Breast epithelium (tissue), 4 donors: ENCODE measurements at places on chromosomes 5 and 9. TPM values are rescaled to one million over a fixed set of nuclear protein-coding genes. Genes with fewer than 3 reads are reported as not detected.
A peak's percentile ranks its signal among the peaks of the same experiment; 100 is the strongest.

DNA sequence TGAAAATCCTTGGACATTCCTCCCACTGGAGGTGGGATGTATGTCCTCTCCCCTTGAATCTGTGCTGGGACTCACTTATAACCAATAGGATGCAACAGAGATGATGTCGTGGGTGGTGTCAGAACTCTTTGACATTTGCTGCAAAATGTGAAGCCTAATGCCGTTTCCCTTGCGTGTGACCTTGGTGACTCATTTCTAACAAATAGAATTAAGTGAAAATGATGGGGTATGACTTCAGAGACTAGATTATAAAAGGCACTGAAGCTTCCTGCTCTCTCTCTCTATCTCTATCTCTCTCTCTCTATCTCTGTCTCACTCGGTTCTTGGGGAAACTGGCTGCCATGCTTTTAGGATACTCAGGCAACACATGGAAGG, 126.1 kb upstream of the STC2 start:
- H3K27ac ChIP-seq: peak overlapping the region; percentile 71
- no peaks in the 10 kb centered on the region for H3K4me1 ChIP-seq
- H3K4me3 ChIP-seq: no peak overlapping the region
- no peaks in the 10 kb centered on the region for H3K36me3 ChIP-seq

- H3K27me3 ChIP-seq: no peaks in the 10 kb centered on the region
- H3K36me3 ChIP-seq: no peaks in the 10 kb centered on the region
- H3K4me1 ChIP-seq: no peaks in the 10 kb centered on the region
- peak overlapping the region; percentile 71 for H3K4me3 ChIP-seq
- H3K27ac ChIP-seq: peak overlapping the region; percentile 91
- no peak for DNase-seq
Observed at GRCh38 chr5:132556153-132556762, 519 bp upstream of the RAD50 start.

GRCh38 chr5:144367991-144368390, 197.3 kb downstream of the KCTD16 start:
- DNase-seq: no peak
- no peak overlapping the region for H3K27ac ChIP-seq
- H3K36me3 ChIP-seq: no peaks in the 10 kb centered on the region
- no peak overlapping the region for H3K4me3 ChIP-seq

DNA sequence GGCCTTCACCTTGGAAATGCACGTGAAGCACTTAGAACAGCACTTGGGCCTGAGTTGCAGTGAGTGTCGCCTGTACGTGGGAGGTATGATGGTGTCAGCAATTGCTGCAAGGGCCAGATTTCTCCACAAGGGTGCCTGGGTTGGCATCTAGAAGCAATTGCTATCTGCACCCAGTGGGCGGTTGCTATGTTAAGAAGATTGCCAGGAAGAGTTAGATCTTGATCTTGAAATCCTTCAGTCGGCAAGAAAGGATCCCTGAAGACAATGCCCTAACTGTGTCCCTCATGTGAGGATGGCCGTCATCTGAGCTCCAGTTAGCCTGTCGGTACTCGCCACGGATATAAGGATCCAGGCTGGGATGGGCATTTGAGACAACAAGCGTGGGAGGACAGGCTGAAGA, 62.9 kb downstream of the MAMDC2 start:
- H3K4me3 ChIP-seq: no peak overlapping the region
- no peaks in the 10 kb centered on the region for H3K4me1 ChIP-seq
- H3K27me3 ChIP-seq: no peaks in the 10 kb centered on the region

GRCh38 chr5:56012281-56012963, 17.7 kb upstream of the IL6ST start:
- H3K4me1 ChIP-seq: no peaks in the 10 kb centered on the region
- H3K36me3 ChIP-seq: no peaks in the 10 kb centered on the region
- H3K27ac ChIP-seq: peak overlapping the region; percentile 4
- no peak for DNase-seq

DNA sequence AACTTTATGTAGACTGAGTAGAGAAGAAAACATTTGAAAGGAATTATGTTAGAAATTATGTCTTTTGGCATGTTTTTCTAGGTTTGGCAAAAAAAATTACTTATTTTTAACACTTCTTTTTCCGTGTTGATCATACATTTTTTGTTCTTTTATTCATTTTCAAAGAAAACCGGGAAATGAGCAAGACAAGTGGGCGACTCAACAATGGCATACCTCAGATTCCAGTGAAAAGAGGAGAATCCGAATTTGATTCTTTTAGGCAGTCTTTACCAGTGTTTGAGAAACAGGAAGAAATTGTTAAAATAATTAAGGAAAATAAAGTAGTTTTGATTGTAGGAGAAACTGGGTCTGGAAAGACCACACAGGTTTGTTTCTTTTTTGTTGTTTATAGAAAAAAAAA, 12.9 kb downstream of the YTHDC2 start:
- H3K27me3 ChIP-seq: no peaks in the 10 kb centered on the region
- no peak overlapping the region for H3K27ac ChIP-seq
- no peak for DNase-seq
- H3K36me3 ChIP-seq: no peaks in the 10 kb centered on the region

DNA sequence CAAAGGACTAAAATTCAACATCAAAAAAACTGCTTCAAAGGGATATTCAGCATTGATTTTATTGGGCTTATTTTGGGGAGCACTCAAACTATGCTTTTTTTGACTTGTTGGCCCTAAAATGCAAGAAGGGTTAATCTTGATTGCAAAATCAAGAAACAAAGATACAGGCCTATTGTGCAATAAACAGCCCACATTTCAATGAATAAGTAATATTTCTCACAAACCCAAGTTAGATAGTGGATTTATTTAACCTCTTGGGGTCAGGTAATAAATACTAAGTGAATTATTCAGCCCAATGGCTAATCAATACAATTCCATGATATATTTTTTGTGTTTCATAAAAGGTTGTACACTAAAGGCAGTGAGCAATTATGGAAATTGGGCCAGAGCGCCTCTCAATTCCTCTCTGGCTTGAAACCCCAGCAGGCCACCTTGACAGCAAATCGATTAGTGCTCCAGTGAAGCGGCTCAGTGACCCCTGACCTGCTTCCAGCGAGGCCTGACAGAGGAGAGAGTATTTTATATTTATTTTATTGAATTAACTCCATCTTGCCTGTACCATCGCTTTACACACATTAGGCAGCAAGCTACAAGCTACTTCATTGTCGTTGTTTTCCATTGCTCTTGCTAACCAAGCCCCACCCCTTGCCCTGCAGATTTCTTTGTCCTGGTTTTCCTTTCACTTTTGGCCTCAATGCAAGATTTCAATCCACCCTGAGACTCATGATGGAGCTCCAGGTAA, 65.5 kb downstream of the EBF1 start:
- H3K27me3 ChIP-seq: no peaks in the 10 kb centered on the region
- H3K4me3 ChIP-seq: no peak overlapping the region
- peak overlapping the region; percentile 25 for H3K27ac ChIP-seq
- no peaks in the 10 kb centered on the region for H3K4me1 ChIP-seq
- no peaks in the 10 kb centered on the region for H3K36me3 ChIP-seq

The TSSK1B gene
- total RNA-seq: 0.73 TPM

The LCN1 gene
- total RNA-seq: not detected

The MORN5 gene
- not detected for total RNA-seq
